Neural progenitor cell (in vitro differentiated cells): ENCODE measurements at places on chromosomes 1 and 21.

DNA sequence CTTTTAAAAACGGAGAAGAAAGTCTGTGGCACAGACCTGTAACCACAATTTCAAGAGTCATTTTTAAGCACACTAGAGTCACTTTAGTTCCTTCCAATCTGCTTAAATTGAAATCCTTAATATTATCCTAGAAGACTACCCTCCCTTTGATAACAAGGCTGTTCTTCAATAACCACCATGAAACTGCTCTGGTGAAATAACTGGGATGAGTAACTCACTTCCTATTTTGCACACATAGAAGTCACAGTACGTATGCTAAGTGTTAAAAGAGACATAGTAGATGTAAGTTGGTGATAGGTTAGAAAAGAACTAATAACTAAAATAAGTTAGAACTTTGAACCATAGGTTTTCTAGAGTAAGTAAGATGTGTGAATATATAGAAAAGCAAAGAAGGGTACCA is 107.8 kb downstream of the NME7 start:
- peaks cover 5% of the 10 kb centered on the region for H3K4me1 ChIP-seq
- H3K27me3 ChIP-seq = no peaks in the 10 kb centered on the region
- H3K27ac ChIP-seq = no peak overlapping the region
- no peaks in the 10 kb centered on the region for H3K36me3 ChIP-seq

DNA sequence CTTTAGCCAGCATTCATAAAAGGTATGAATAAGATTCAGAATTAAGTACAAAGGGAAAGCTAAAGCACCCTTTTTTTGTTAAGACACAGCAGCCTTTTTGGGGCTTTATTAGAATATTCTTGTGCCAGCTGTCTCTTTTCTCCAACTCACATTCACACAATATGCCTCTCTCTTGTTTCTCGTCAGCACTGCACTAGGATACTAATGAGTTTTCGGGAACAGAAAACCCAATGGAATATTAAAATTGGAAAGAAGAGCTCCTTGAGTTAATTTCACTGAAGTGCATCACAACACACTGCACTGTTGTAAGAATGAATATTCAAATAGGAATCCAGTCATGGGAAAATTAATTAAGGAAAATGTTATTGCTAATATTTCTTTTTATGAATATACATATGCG is 410.4 kb upstream of the BEND5 start:
- H3K4me3 ChIP-seq = no peak overlapping the region
- no peaks in the 10 kb centered on the region for H3K27me3 ChIP-seq
- no peaks in the 10 kb centered on the region for H3K36me3 ChIP-seq
- no peak overlapping the region for H3K27ac ChIP-seq
- DNase-seq = no peak

GRCh38 chr1:97986041-97987005 is 65.5 kb upstream of the DPYD start:
- no peak overlapping the region for H3K27ac ChIP-seq
- H3K36me3 ChIP-seq = no peaks in the 10 kb centered on the region
- DNase-seq = no peak

DNA sequence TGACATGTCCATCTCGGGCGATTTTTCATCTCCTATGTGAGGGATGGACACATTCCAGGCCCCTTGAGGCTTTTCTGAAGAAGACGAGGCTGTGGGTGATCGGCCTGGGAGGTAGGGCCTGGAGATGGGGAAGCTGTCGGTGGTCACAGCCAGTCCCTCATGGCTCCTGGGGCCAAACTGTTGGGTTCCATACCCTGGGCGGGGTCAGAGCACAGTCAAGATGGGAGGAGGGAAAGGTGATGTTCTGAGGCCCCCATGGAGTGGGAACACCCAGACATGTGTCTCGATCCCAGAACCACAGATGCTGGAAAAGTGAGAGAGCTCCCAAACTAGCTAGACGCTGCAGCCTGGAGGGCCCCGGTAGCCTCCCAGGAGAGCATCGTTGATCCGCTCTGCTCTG is 157.5 kb upstream of the C1orf174 start:
- H3K4me1 ChIP-seq = no peaks in the 10 kb centered on the region
- no peak overlapping the region for H3K4me3 ChIP-seq
- no peaks in the 10 kb centered on the region for H3K36me3 ChIP-seq
- H3K27ac ChIP-seq = no peak overlapping the region
- H3K27me3 ChIP-seq = no peaks in the 10 kb centered on the region
- no peak for DNase-seq

DNA sequence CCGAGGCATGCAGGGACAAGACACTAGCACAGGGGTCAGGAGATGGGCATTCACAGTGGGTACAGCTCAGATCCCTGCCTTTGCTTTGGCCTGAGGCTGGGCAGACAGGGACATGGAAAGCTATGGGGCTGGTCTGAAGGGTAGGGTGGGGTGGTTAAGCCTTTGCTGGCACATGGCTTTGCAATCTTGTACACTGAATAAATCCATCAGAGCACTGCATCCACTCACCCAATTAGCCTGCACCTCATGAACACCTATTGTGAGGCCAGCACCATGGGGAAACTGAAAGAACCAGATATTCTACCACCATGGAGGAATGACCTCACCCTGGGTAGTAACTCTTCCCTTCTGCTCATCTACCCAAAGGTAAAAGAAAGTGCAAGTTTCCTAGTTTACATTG is 199.6 kb upstream of the LMO4 start:
- no peaks in the 10 kb centered on the region for H3K4me1 ChIP-seq
- no peak overlapping the region for H3K4me3 ChIP-seq
- H3K36me3 ChIP-seq = no peaks in the 10 kb centered on the region
- peaks cover 13% of the 10 kb centered on the region for H3K27me3 ChIP-seq
- no peak overlapping the region for H3K27ac ChIP-seq
- no peak for DNase-seq

- H3K4me3 ChIP-seq = no peak overlapping the region
- H3K36me3 ChIP-seq = no peaks in the 10 kb centered on the region
- H3K27ac ChIP-seq = no peak overlapping the region
- DNase-seq = no peak
- peaks cover 41% of the 10 kb centered on the region for H3K4me1 ChIP-seq
Measured at GRCh38 chr1:208228550-208228949, 15.6 kb downstream of the PLXNA2 start.

GRCh38 chr1:14844923-14845617 is 246.6 kb downstream of the KAZN start:
- no peak overlapping the region for H3K27ac ChIP-seq
- DNase-seq = no peak
- H3K4me1 ChIP-seq = no peaks in the 10 kb centered on the region
- H3K4me3 ChIP-seq = no peak overlapping the region
- H3K27me3 ChIP-seq = no peaks in the 10 kb centered on the region

GRCh38 chr1:152654110-152654509 is 9.1 kb upstream of the LCE2D start:
- no peaks in the 10 kb centered on the region for H3K27me3 ChIP-seq
- no peaks in the 10 kb centered on the region for H3K4me1 ChIP-seq
- H3K4me3 ChIP-seq = no peak overlapping the region

DNA sequence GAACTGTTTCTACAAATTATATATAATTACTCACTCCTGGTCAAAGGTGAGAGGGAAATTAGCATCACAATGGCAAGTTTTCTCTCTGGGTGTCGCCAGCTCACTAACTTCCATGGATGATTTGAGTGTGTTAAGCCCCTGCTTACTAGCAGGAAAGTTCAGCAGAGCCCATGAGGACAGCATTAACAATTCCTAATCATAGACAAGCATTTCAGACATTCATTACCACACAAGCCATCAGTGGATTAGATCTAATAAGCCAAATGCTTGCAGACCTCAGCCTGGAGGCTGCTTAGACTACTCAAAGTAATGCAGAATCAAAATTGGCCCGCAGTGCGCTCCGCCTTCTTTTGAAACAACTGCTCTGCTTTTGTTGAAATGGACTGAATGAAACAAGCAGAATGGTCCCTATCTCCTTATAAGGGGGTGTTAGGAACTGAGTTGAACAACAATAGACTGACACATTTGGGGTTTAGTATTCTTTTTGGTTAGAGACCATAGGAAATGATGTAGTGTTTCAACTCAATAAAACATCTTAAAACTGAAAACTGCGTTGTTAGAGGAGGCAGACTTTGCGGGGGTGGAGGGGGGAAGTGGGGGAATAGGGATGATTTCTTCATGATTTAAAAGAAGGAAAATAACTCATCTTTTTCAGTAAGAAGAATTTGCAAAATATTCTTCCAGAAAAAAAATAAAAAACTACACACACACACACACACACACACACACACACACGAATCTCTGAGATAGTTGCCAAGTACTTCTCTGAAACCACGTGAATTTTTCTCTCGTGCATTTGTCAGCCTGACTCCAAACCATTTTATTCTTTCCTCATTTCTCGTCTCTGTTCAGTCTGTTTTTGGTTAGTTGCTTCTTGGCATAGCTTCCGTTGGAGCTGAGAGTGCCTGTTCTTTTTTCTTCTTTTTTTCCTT is 54.6 kb downstream of the GORAB start:
- DNase-seq = peak; percentile 66
- H3K27me3 ChIP-seq = peaks cover 76% of the 10 kb centered on the region
- peaks cover 20% of the 10 kb centered on the region for H3K4me1 ChIP-seq
- H3K27ac ChIP-seq = no peak overlapping the region

DNA sequence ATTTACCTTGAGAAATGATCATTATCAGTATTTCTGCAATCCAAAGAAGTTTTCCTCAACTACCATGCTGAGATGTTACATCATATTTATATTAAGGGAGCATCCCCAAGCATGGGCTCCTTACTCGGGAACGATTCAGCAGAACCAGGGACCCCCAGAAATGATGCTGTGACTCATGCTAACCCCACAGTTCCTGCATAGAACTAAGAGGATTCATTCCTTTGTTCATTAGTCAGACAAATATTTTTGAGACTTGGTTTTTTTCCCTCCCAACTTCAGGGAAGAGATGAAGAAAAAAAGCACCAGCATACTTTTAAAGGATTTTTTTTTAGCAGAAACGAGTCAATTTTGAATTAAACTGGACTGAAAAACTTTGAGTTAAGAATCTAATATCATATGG is 49.2 kb upstream of the COL24A1 start:
- H3K4me1 ChIP-seq = peaks cover 5% of the 10 kb centered on the region
- H3K27me3 ChIP-seq = no peaks in the 10 kb centered on the region
- DNase-seq = no peak
- no peaks in the 10 kb centered on the region for H3K36me3 ChIP-seq
- no peak overlapping the region for H3K4me3 ChIP-seq

DNA sequence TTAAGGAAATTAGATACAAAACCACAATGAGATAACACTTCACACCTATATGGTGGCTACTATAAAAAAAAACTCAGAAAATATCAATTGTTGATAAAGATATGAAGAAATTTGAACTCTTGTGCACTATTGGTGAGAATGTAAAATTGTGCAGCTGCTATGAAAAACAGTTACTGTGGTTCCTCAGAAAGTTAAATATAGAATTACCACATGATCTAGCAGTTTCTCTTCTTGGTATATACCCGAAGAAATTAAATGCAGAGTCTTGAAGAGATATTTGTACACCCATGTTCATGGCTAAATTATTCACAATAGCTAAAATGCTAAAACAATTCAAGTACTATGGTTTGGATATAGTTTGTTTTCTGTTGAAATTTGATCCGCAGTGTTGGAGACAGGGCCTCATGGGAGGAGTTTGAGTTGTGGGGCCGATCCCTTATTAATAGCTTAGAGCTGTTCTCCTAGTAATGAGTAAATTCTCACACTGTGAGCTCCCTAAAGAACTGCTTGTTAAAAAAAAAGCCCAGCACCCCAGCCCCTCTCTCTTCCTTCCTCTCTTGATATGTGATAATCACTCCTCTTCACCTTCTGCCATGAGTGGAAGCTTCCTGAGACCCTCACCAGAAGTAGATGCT is 1412.1 kb downstream of the PLA2G4A start:
- H3K27ac ChIP-seq = no peak overlapping the region
- H3K36me3 ChIP-seq = no peaks in the 10 kb centered on the region
- H3K27me3 ChIP-seq = no peaks in the 10 kb centered on the region
- H3K4me1 ChIP-seq = no peaks in the 10 kb centered on the region

DNA sequence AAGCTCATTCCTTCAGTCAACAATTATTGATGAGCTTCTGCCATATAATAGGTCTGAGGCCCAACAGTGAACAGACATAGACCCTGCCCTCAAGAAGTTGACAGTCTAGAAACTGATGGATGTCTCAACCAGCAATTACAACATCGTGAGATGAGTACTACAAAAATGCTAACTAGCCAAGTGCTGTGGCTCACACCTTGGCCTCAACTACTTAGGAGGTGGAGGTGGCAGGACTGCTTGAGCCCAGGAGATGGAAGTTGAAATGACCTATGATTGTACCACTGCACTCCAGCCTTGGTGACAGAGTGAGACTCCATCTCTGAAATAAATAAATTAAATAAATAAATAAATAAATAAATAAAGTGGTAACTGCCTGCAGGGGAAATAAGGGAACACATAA is 11.7 kb upstream of the PTP4A2 start:
- no peaks in the 10 kb centered on the region for H3K36me3 ChIP-seq
- DNase-seq = no peak
- H3K27ac ChIP-seq = no peak overlapping the region
- H3K4me3 ChIP-seq = no peak overlapping the region
- peaks cover 9% of the 10 kb centered on the region for H3K4me1 ChIP-seq
- no peaks in the 10 kb centered on the region for H3K27me3 ChIP-seq

DNA sequence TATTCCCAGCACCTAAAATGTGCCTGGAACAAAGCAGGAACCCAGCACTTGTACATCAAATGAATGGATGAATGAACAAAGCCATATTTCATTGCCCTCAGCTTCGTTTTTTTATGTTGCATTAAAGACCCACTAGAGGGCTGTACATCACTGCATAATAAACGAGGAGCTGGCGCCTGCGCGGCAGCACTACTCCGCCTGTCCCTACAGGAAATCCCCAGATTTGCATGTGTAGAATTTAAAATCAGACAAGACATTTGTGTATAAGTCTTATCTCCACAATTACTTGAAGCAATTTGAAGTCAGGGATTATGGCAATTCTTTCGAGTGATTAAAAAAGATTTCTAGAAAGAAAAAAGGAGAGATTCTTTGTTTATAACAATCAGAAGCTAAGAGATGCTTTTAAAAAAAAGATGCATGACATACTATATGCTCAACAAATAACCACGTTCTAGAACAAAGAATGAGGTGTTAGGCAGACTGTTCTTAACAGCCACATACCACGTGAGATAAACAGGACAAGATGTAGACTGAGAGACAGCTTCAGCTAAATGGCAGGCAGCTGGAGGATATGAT is 5.4 kb upstream of the NEK2 start:
- no peak overlapping the region for H3K27ac ChIP-seq
- H3K27me3 ChIP-seq = no peaks in the 10 kb centered on the region
- peak; percentile 85 for DNase-seq
- H3K4me3 ChIP-seq = no peak overlapping the region
- H3K4me1 ChIP-seq = no peaks in the 10 kb centered on the region

GRCh38 chr1:111887385-111887784 is 102.1 kb downstream of the KCND3 start:
- no peak overlapping the region for H3K27ac ChIP-seq
- H3K4me1 ChIP-seq = peaks cover 30% of the 10 kb centered on the region
- no peak overlapping the region for H3K4me3 ChIP-seq
- H3K36me3 ChIP-seq = no peaks in the 10 kb centered on the region
- no peak for DNase-seq

- DNase-seq = no peak
- peaks cover 45% of the 10 kb centered on the region for H3K4me1 ChIP-seq
- H3K4me3 ChIP-seq = no peak overlapping the region
- H3K36me3 ChIP-seq = no peaks in the 10 kb centered on the region
- H3K27me3 ChIP-seq = peaks cover 37% of the 10 kb centered on the region
- H3K27ac ChIP-seq = no peak overlapping the region
Measured at GRCh38 chr1:16615253-16616252, 2.2 kb upstream of the NBPF1 start.

- no peak overlapping the region for H3K4me3 ChIP-seq
- no peaks in the 10 kb centered on the region for H3K36me3 ChIP-seq
- H3K4me1 ChIP-seq = no peaks in the 10 kb centered on the region
- no peak for DNase-seq
- no peak overlapping the region for H3K27ac ChIP-seq
- H3K27me3 ChIP-seq = no peaks in the 10 kb centered on the region
Measured at GRCh38 chr1:227905573-227906487, 41.9 kb downstream of the WNT9A start.
